ENCODE measurements at places on chromosomes 12 and 14.
A peak's percentile ranks its signal among the peaks of the same experiment; 100 is the strongest.

GRCh38 chr14:96095581-96096476, 56.7 kb downstream of the C14orf132 start:
- DNase-seq: no peak

- DNase-seq: no peak
These were observed 186.9 kb upstream of the FLRT2 start for GRCh38 chr14:85342858-85343607.

DNA sequence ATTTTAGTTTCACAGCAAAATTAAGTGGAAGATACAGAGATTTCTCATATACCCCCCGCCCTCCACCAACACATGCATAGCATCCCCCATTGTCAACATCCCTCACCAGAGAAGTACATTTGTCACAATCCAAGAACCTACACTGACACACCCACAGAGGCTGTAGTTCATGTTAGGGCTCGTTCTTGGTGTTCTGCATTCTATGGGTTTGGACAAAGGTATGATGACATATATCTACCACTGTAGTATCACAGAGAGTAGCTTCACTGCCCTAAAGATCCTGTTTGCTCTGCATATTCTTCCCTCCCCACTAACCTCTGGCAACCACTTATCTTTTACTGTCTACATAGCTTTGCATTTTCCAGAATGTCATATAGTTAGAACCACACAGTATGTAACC, 444.6 kb upstream of the DCN start:
- DNase-seq: no peak

GRCh38 chr14:25237845-25238244, 187.9 kb upstream of the STXBP6 start:
- no peak for DNase-seq

- peak; percentile 78 for DNase-seq
These were observed 50.2 kb downstream of the ZFYVE26 start for GRCh38 chr14:67766035-67766680.

DNA sequence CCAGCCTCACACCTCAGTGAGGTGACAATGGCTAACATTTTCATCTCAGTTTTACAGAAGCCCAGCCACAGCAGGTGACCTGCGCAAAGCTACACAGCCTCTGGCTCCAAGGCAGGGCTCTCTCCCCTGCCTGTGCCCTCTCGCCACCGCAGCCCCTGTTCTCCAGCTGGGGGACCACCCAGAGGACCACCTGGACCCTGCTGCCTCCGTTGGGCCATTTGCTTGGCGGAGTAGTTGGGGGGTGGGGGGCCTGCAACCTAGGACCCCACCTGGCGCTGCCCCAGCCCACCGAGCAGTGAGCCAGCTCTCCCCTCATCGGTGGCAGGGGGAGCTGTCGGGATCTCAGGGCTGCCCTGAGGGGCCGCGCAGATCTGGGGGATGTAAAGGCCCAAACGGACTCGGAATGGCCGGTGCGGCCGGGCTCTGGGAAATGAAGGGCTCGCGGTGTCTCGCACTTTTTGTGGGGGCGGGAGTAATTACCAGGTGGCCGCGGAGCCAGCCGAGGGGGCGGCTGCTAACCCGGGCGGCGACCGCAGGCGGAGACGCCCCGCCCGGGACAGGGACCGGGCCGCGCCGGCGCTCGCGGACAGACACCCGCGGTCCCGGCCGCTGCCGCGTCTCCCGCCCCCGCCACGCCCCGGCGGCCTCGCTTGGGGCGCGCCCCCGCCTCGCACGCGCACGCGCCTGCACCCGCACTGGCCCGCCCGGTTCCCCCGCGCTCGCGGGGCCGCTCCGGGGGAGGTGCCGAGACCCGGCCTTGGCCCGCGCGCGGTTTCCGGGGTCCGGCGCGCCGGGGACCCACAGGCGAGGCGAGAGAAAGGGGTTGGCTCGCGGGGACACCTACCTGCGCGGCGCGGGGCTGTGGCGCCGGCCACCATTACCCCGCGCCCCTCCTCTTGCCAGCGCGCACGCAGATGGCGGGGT, 8.6 kb upstream of the GPR68 start:
- DNase-seq: no peak

DNA sequence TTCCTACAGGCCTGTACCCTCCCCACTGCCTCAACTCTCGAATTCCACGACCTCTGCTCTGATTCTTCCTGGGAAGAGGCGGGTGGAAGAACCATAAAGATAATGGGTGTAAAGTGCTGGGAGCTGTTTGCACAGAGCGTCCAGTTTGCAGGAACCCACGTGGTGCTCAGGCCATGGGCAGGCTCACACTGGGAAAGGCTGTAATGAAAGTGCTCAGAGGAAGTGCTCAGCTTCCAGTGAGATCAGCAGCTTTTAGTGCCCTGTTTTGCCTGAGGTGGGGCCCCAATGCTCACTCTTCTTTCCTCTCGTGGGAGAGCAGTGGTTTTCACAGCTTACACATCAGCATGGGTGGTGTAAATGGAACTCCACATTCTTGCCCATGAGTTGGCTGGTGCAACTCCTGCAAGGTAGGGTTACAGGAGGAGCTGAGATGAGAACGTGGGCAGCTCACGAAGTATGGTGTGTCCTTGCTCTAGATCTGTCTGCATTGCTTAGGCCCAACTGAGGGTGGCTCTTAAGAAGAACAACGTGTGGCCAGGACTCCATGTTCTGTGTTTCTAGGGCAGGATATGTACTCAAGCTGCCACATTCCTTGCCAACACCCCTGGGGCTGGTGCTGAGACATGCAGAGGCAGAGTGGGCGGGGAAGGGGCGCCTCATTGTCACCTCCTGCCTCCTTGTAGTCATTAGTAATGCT, 2.9 kb downstream of the TMEM63C start:
- peak; percentile 16 for DNase-seq

DNA sequence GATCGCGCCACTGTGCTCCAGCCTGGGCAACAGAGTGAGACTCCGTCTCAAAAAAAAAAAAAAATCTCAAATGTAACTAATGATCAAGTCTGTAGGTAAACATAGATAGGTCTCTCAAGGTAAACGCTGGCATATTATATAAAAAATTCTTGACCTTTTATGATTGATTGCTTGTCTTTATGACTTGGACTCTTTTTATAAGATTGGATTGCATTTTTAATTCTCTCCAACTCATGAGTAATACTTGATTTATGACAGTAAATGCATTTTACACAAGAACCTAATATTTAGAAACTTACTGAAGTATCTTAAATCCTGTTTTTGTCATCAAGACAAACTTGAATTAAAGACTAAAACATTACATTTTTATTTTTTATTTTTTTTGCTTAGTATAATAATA, 16.1 kb downstream of the ARF6 start:
- no peak for DNase-seq

- no peak for DNase-seq
These were observed 131.2 kb downstream of the KCNH5 start for GRCh38 chr14:62914025-62914424.

DNA sequence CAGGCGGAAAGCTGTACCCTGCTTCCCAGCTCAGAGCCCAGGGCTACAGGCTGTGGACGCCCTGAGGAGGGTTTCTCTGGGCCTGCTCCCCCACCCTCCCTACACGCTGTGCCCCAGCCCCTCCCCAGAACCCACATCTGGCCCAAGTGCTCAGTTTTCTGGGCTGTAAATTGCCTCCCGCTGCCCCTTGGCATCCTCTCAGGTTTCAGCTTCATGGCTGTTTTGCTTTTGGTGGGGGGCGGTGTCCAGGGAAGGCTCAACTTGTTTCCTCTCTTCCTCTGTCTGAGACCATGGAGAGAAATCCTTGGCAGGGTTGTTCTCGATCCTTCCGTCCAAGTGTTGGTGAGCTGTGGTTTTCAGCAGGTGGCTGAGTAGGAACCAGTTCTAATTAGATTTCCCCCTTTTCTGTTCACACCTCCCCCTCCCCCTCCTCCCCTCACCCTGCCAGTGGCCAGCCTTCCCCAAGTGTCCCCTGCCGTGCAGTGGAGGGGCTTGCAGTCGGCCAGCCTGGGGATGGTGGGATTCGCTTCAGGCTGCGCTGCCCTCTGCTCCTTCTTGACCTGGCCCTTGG, 61.8 kb downstream of the TSPAN9 start:
- DNase-seq: no peak

DNA sequence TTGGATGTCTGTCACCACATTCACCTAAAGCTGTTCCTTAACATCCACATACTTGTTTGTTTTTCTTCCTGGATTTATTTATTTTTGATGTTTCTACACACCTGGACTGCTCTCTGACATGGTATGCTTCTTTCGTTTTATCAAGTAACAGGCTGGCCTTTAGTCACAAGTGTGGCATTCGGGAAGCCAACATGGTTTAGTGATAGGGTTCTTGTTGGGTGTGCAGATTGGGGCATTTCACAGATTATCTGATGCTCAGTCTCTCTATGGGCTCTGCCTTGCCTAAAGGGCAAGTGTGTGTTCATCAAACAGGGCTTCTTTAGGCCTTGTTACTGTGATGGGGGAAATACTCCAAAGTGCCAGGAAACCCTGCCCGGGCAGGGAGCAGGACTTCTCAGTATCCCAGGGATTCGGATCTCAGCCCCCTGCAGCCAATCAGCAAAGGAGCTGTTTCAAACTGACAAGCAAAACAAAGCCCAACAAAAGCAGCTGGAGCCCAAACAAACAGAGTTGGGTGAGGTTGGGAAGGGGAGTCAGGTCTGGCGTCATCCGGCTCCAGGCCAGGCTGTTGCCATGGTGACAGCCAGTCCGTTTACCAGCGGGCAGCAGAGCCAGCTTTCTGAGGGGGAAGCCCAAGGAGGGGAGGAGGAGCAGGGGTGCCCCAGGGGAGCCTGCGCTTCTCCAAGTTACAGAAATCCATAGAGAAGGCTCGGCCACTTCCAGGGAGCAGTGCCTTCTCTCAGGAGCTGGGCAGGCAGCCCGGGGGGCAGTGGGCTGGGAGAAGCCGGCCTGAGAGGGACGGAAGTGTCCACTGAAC, 31.9 kb downstream of the FOS start:
- no peak for DNase-seq
